ENCODE measurements at places on chromosomes 12 and 14. TPM values are rescaled to one million over a fixed set of nuclear protein-coding genes. Genes with fewer than 3 reads are reported as not detected.

TRHDE gene
- total RNA-seq = 17.7 TPM

KCNH5 gene
- not detected for total RNA-seq

RASSF8 gene
- 40.1 TPM for total RNA-seq

CLEC1B gene
- not detected for total RNA-seq

NEUROD4 gene
- not detected for total RNA-seq

KLRC1 gene
- 1.1 TPM for total RNA-seq

NYNRIN gene
- total RNA-seq = 8.8 TPM

KCNA5 gene
- 0.33 TPM for total RNA-seq

SCN8A gene
- total RNA-seq = 0.49 TPM

NTF3 gene
- not detected for total RNA-seq

ADGRD1 gene
- 27.2 TPM for total RNA-seq

MANSC4 gene
- 0.85 TPM for total RNA-seq

TEX52 gene
- total RNA-seq = not detected

CARMIL3 gene
- total RNA-seq = 0.33 TPM

SFSWAP gene
- total RNA-seq = 45.3 TPM

CACNA2D4 gene
- total RNA-seq = 3.3 TPM

SLC6A12 gene
- total RNA-seq = 4.4 TPM

SERPINA3 gene
- 4.9 TPM for total RNA-seq
